Inflammatory macrophage (primary cell): ENCODE measurements at places on chromosomes 7 and 10.
A peak's percentile ranks its signal among the peaks of the same experiment; 100 is the strongest.

DNA sequence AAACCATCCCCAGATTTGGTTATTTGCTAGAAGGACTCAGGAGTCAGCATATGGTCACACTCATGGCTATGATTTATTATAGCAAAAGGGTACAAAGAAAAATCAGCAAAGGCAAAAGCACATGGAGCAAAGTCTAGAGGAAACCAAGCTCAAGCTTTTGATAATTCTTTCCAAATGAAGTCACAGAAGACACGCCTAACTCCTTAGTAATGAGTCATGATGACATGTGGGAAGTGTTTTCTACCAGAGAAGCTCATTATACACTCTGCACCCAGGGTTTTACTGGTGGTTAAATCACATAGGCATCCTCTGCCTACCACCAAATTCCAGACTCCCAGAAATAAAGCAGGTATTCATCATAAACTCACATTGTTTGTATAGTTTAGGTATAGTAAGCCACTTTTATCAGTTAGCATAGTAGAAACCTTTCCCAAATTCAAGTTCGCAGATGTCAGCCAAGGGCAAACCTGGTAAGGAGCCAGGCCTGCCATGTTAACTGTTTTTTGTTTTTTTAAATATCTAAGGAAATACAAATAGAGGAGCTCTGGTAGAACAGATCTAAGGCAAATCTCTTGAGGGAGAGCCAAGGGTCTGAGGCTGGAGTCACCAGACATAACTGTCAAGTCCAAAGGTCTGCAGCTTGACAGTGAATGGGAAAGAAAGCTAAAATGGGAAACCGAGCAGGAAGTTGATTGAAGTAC lies 15.4 kb upstream of the HIBADH start:
- DNase-seq: peak; percentile 36

GRCh38 chr10:101490026-101490425 lies 98.0 kb downstream of the POLL start:
- no peak for DNase-seq

DNA sequence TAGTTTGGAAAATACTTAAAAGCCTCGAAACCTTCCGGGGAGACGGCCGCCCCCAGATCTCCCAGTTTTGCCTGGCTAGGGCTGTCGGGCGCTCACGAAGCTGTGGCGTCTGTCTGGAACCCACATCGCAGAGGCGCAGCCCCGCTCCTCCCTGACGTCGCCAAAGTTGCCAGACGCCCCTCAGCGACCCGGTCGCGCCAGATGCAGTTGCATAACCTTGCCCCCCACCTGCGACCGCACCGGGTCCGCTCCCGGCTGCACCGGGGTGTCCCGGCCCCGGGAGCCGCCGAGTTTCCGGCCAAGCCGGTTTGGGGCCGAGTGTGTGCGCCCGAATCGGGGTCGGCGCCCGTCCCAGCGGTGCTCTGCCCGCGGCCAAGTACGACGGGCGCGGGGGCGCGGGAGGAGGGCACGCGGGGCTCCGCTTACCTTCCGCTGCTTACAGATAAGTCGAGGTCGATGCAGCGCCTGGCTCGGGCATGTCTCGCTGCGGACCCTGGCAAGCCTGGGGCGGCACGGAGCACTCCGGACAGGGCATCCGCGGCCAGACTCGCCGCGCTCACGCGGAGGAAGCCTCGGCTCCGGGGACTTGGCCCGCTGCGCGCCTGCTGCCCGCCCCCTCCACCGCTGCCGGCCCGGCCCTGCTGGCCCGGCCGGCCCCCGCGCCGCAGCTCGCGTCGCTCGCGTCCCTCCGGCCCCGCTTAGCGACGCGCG lies 665 bp downstream of the INSYN2A start:
- DNase-seq: no peak

DNA sequence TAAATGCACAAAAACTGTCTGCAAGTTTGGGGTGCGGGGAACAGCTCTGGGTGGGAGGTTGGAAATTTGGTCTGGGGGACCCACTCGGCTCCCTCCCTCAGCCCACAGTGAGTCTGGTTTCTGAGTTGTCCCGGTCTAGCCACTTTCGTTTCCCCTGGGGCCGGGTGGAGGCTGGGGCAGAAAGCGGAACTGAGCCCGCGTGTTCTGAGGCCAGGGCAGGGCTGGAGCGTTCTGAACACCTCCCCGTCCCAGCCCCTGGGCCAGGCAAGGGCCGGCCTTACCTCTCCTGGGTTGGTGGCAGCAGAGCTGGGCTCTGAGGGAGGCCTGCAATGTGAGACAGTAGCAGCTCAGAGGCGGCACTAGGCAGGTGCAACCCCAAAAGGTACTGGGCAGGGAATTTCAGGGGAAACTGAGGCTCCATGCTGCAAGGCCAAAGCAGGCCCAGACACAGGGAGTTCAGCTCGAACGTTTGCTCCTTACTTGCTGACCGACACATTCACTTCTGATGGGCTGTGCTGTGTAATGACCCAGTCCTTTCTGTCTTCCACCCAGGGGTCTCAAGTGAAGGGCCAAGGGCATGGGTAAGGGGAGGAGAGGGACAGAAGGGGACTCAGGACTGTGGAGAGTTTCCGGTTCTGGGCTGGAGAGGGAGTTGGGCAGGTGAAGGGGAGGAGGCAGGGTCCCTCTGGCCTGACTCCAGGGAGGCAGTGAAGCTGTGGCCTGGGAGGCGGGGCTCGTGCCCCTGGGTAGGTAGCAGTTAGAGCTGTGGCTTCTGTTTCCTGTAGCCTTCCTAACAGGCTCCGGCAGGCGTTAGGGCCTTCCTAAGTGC lies 3.0 kb downstream of the IRF5 start:
- peak; percentile 93 for DNase-seq

DNA sequence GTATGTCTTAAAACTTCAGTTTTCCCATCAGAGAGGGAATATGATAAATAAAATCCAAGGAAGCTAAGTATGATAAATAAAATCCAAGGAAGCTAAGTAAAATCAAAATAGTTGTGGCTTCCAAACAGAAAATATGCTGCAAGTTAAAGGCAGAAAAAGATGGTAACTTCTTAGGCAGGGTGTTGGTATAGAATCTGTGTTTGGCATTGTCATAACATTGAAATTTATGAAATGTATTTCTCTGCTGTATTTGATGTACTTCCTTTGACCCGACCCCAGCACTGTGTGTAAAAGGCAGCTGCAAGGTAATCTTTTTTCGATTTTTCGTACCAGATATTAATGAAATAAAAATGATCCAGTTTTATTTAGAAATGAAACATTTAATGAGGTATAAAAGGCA lies 537.2 kb downstream of the TFEC start:
- no peak for DNase-seq
